ENCODE measurements at places on chromosomes 2 and 18. TPM values are rescaled to one million over a fixed set of nuclear protein-coding genes. Genes with fewer than 3 reads are reported as not detected.

Gene CYS1
- 1.4 TPM for total RNA-seq

Gene SH3YL1
- 8.3 TPM for total RNA-seq

Gene SERPINB13
- not detected for total RNA-seq

Gene UCN
- total RNA-seq = 1.9 TPM

Gene SRD5A2
- total RNA-seq = not detected

Gene REG3A
- not detected for total RNA-seq

Gene FEV
- total RNA-seq = not detected

Gene TEX44
- not detected for total RNA-seq

Gene PTPRM
- total RNA-seq = 30.4 TPM

Gene ESPNL
- 0.13 TPM for total RNA-seq

Gene AGPS
- 49.7 TPM for total RNA-seq

Gene RNU2-63P
- total RNA-seq = not detected

Gene DLGAP1
- not detected for total RNA-seq

Gene TMEM198
- 0.95 TPM for total RNA-seq

Gene MYO3B
- not detected for total RNA-seq

Gene CHST10
- 17.4 TPM for total RNA-seq

Gene DSC2
- total RNA-seq = 1.3 TPM

Gene FOXD4L1
- total RNA-seq = 0.58 TPM

Gene ABCG5
- total RNA-seq = not detected

Gene SERPINB12
- not detected for total RNA-seq

Gene RETSAT
- total RNA-seq = 55.9 TPM

Gene CHRND
- total RNA-seq = not detected

Gene KIF5C
- 0.42 TPM for total RNA-seq

Gene CYP27C1
- 4.3 TPM for total RNA-seq

Gene USP34
- 53.1 TPM for total RNA-seq

Gene TMEM200C
- total RNA-seq = not detected

Gene TRIM43B
- not detected for total RNA-seq

Gene SPC25
- total RNA-seq = 9.7 TPM

Gene MYL12B
- 399 TPM for total RNA-seq

Gene EN1
- 1.3 TPM for total RNA-seq

Gene LRRTM4
- total RNA-seq = not detected

Gene ANKRD30BL
- not detected for total RNA-seq

Gene C2orf81
- 3.5 TPM for total RNA-seq

Gene EPB41L5
- 4.3 TPM for total RNA-seq

All from A549 treated with RU486 at 1 μM for 4 hours (cell line).